GM12878 (cell line): ENCODE measurements at places on chromosomes 16 and 17.
A peak's percentile ranks its signal among the peaks of the same experiment; 100 is the strongest.

GRCh38 chr17:2885733-2886132 lies 89.5 kb downstream of the RAP1GAP2 start:
- H3K4me1 ChIP-seq, result no peaks in the 10 kb centered on the region
- no peak for DNase-seq
- no peak overlapping the region for H3K27ac ChIP-seq
- H3K36me3 ChIP-seq, result no peaks in the 10 kb centered on the region

- no peak for DNase-seq
- H3K27ac ChIP-seq, result no peak overlapping the region
- peaks cover 3% of the 10 kb centered on the region; the same call in 1 of the 2 replicates for H3K36me3 ChIP-seq
- H3K4me3 ChIP-seq, result no peak overlapping the region
- H3K4me1 ChIP-seq, result peaks cover 16% of the 10 kb centered on the region
Observed at GRCh38 chr17:77393274-77393600, 252.5 kb downstream of the SEC14L1 start.

DNA sequence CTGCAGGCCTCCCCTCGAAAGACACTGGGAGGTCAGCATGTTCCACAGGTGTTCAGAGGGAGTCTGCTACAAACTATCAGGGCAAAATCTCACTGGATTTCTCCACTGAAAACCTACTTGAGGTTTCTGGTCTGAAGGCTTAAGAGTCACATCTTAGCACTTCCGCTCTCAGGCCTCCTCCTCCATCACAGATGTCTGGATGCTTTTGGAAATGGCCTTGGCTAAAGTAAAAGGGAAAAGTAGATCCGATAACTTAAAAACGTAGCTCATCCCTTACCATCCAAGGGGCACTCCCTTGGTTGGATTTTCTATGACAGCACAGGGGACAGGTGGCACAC lies 14.4 kb downstream of the GINS2 start:
- peaks cover 40% of the 10 kb centered on the region for H3K36me3 ChIP-seq
- no peak overlapping the region for H3K4me3 ChIP-seq
- no peaks in the 10 kb centered on the region for H3K27me3 ChIP-seq
- peaks cover 12% of the 10 kb centered on the region for H3K4me1 ChIP-seq
- H3K27ac ChIP-seq, result no peak overlapping the region
- no peak for DNase-seq

DNA sequence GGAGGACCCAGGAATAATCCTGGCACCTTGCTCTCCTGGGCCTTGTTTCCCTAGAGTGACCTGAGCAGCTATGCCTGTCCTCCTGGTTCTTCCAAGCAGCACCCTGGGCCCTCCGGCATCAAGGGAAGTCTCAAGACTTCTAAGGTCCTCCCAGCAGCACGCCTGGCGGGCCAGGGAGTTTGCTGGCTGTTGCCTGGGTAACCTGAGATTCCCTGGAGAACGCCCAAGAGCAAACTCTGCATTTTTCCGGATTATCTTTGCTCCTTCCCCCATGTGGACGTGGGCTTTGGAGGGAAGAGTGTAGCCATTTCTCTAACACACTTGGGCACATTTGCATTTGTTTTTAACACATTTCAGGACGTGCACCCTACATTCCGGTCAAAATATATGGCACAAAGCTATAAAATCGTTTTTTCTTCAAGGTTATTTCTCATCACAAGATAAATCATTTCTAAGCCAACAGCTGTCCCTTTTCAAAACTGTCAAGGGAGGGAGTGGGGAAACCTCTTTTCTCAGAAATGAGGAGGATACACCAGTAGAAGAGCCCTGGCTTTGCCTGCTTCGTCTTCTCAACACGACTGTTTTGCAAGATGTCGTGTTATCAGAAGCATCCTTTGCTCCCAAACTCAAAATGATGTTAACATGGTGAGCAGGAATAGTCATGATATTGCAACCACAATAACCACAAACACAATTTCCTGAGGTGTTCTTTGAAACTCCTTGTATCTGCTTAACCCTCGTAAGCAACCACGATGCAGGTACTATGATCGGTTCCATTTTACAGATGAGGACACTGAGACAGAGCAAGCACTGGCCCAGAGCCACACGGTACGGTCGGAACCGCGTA lies 116.5 kb downstream of the ADCY9 start:
- no peaks in the 10 kb centered on the region for H3K27me3 ChIP-seq
- no peaks in the 10 kb centered on the region for H3K4me1 ChIP-seq
- no peaks in the 10 kb centered on the region for H3K36me3 ChIP-seq
- H3K4me3 ChIP-seq, result no peak overlapping the region
- no peak for DNase-seq
- no peak overlapping the region for H3K27ac ChIP-seq

- H3K36me3 ChIP-seq, result no peaks in the 10 kb centered on the region
- DNase-seq, result no peak
- no peaks in the 10 kb centered on the region for H3K27me3 ChIP-seq
- H3K27ac ChIP-seq, result no peak overlapping the region
- H3K4me1 ChIP-seq, result no peaks in the 10 kb centered on the region
- no peak overlapping the region for H3K4me3 ChIP-seq
Observed at GRCh38 chr16:59500601-59501000, 766.5 kb upstream of the GOT2 start.

- H3K27me3 ChIP-seq, result no peaks in the 10 kb centered on the region
- H3K4me3 ChIP-seq, result no peak overlapping the region
- H3K4me1 ChIP-seq, result peaks cover 7% of the 10 kb centered on the region; the same call in 1 of the 2 replicates
Observed at GRCh38 chr16:67837811-67838210, 4.3 kb upstream of the THAP11 start.

- no peak overlapping the region for H3K27ac ChIP-seq
- no peaks in the 10 kb centered on the region for H3K27me3 ChIP-seq
- no peaks in the 10 kb centered on the region for H3K4me1 ChIP-seq
Observed at GRCh38 chr17:57115377-57115776, 30.3 kb downstream of the AKAP1 start.

DNA sequence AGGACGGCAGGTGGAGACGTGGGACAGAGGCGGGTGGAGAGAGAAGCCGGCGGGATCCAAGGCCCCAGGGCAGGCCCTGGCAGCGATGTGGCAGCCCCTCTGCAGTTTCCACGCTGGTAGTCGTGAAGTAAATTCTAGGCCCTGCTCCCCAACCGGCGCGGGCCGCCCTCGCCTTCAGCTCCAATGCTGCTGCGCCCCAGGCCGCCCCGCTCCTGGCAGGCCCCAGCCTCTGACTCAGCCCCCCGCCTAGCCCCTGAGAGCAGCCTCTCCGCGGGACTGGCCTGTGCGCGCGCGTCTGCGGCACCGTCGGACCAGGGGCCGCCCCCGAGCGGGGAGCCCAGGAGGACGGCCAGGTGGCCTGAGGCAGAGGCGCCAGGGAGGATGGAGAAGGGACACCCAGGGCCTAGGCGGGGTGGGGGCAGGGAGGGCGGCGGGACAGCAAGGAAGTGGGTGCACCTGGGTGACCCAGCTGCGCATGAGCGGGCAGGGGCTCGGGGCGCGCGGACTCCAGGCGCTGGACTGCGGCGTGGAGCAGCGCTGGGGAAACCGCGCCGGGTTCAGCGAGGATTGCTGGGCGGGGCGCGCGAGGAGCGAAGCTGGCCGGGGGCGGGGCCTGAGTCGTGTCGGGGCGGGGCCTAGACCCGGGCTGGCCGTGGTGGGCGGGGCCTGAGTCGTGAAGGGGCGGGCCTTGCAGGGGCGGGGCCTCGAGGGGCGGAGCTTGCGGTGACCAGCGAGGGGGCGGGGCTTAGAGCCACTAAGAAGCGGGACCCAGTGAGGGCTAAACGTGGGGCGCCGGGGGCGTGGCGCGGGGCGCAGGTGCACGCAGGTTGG lies 29.6 kb downstream of the ZNF778 start:
- no peak overlapping the region for H3K27ac ChIP-seq
- no peaks in the 10 kb centered on the region for H3K36me3 ChIP-seq
- peak; percentile 11 for DNase-seq
- no peaks in the 10 kb centered on the region for H3K4me1 ChIP-seq
- H3K4me3 ChIP-seq, result peak overlapping the region; percentile 60; the same call in 1 of the 2 replicates

DNA sequence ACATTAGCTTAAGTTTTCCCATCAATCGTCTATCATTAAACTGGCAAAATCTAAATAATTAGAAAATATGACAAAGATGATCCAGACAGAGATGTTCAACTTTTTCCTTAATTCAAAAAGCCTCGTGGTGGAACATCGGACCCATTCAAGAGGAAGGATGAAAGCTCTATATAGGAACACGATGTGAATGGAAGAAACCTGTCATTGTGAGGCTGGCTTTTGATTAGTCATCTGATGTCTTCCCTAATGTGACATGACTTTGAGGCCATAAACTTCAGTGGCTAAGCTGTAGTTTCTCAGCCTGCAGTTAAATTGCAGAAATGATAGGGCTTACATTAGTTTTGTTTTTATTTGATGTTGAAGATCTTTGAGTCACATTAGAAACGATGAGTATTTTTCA lies 1.0 kb downstream of the AMZ2 start:
- DNase-seq, result no peak
- H3K4me1 ChIP-seq, result peaks cover 10% of the 10 kb centered on the region
- 0 out of 2 replicates have a peak, but pooled peaks cover 4% of the 10 kb centered on the region for H3K36me3 ChIP-seq
- H3K27ac ChIP-seq, result peak overlapping the region; percentile 91
- no peaks in the 10 kb centered on the region for H3K27me3 ChIP-seq
- H3K4me3 ChIP-seq, result peak overlapping the region; percentile 85

DNA sequence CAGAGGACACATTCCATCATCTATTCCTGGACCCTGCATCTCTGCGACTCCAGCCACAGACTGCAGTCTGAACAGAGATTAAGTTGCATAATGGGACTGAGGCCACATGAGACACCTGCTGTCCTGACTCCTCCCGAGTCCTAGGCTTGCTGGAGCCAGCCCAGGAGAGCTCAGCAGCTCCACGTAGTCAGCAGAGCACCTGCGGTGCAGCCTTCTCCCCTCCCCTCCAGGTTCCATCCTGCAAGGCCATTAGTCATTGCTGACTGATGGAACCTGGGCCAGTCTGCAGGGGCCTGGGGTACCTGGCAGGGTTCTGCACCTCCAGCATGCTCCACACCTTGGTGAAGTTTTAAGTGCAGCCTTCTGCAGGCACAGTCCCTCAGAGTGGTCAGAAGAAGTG lies 76.7 kb downstream of the PLD6 start:
- H3K27ac ChIP-seq, result no peak overlapping the region
- H3K4me3 ChIP-seq, result no peak overlapping the region
- H3K27me3 ChIP-seq, result no peaks in the 10 kb centered on the region

- DNase-seq, result no peak
- peaks cover 21% of the 10 kb centered on the region for H3K4me1 ChIP-seq
- no peaks in the 10 kb centered on the region for H3K36me3 ChIP-seq
- no peak overlapping the region for H3K4me3 ChIP-seq
Observed at GRCh38 chr17:82107341-82107860, 9.4 kb upstream of the FASN start.

- peaks cover 4% of the 10 kb centered on the region; the same call in 1 of the 2 replicates for H3K4me1 ChIP-seq
- no peak overlapping the region for H3K4me3 ChIP-seq
- peaks cover 4% of the 10 kb centered on the region for H3K27me3 ChIP-seq
- no peak for DNase-seq
- no peaks in the 10 kb centered on the region for H3K36me3 ChIP-seq
- no peak overlapping the region for H3K27ac ChIP-seq
Observed at GRCh38 chr16:66403531-66404145, 23.5 kb upstream of the BEAN1 start.

- no peak overlapping the region for H3K4me3 ChIP-seq
- no peaks in the 10 kb centered on the region for H3K36me3 ChIP-seq
- DNase-seq, result no peak
Observed at GRCh38 chr16:86523166-86523740, 12.9 kb downstream of the FOXF1 start.

- no peak overlapping the region for H3K4me3 ChIP-seq
- H3K27ac ChIP-seq, result no peak overlapping the region
- peaks cover 60% of the 10 kb centered on the region for H3K27me3 ChIP-seq
- no peak for DNase-seq
- no peaks in the 10 kb centered on the region; the same call in 1 of the 2 replicates for H3K4me1 ChIP-seq
- H3K36me3 ChIP-seq, result no peaks in the 10 kb centered on the region
Observed at GRCh38 chr17:81397314-81398175, 2.3 kb downstream of the BAHCC1 start.

- H3K4me1 ChIP-seq, result no peaks in the 10 kb centered on the region
- DNase-seq, result peak; percentile 9
- H3K36me3 ChIP-seq, result no peaks in the 10 kb centered on the region
- no peak overlapping the region for H3K4me3 ChIP-seq
Observed at GRCh38 chr16:66474750-66475199, 47.7 kb downstream of the BEAN1 start.
